Fibroblast of pulmonary artery (primary cell): ENCODE measurements at places on chromosomes 1 and 21.

DNA sequence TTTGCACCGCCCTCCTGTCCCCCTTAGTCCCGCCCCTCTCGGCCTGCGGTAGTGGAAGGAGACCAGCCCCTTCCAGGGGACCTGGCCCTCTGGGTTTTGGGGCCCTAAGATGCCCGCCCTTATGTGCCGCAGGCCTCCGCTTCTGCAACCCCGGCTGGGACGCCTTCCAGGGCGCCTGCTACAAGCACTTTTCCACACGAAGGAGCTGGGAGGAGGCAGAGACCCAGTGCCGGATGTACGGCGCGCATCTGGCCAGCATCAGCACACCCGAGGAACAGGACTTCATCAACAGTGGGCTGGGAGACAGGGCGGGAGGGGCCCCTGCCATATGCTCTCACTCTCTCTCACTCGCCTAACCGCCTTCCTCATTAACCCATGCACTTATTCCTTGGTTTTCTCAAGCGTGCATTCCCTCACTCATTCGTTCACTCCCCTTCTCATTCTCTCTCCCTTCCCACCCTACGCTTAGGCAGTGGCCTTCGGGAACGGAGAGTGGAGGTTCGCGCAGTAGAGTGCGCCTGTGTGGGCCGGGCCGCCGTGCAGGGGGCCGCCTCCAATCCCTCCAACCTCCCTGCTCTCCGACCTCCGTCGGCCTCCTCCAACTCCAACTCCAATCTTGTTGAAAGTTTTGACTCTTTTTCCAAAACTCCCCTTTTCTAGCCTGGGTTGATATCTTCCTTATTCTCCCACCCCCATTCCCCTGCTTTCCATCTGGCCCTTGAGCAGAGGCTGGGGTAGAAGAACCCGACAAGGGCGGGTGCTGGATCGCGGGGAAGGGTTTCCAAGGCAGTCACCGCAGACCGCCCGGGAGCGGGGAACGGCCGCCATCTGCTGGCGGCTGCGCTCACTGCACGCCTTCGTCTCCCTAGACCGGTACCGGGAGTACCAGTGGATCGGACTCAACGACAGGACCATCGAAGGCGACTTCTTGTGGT, 15.2 kb downstream of the BCAN start:
- DNase-seq = peak; percentile 62

- no peak for DNase-seq
These were observed 28.6 kb downstream of the COL6A1 start for GRCh38 chr21:46009951-46010705.

- DNase-seq = no peak
These were observed 321.8 kb downstream of the ZP4 start for GRCh38 chr1:237568955-237569354.

DNA sequence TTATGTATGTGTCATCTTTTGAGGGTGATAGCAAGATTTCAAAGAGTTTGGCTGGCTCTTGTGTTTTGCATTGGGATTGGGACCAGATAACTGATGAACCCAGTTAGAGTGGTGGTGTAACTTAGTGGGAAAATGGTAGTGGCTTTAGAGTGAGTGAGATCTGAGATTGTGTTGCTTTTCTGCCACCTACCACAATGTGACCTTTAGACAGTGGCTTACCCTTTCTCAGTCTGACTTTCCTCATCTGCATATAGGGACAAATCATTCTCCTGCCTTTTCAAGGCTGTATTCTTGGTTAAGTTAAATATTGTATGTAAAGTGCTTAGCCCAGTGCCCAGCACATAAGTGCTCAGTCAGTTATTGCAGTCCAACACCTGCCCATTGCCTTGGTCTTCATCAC, 31.3 kb downstream of the CENPF start:
- no peak for DNase-seq

- DNase-seq = peak; percentile 91
These were observed 29.1 kb downstream of the KNCN start for GRCh38 chr1:46522184-46522968.

GRCh38 chr21:42423685-42424084, 20.0 kb downstream of the UBASH3A start:
- DNase-seq = no peak

DNA sequence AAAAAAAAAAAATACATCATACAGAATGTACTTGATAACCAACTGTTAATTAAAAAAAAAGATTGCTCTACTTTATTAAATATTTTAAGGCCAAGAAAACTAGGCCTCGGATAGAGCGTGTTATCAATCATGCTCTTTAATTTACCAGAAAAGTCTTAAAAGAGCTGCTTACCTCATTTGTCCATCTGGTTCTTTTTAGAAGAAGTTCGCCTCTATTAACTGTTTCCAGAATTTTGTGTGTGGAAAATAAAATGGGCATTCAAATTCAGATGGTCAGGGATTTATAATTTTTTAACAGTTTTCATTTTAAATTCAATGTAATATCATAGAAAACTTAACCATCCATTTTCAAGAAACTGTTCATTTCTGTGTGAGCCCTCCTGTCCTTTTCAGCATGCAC, 53.8 kb downstream of the KCNK1 start:
- no peak for DNase-seq

DNA sequence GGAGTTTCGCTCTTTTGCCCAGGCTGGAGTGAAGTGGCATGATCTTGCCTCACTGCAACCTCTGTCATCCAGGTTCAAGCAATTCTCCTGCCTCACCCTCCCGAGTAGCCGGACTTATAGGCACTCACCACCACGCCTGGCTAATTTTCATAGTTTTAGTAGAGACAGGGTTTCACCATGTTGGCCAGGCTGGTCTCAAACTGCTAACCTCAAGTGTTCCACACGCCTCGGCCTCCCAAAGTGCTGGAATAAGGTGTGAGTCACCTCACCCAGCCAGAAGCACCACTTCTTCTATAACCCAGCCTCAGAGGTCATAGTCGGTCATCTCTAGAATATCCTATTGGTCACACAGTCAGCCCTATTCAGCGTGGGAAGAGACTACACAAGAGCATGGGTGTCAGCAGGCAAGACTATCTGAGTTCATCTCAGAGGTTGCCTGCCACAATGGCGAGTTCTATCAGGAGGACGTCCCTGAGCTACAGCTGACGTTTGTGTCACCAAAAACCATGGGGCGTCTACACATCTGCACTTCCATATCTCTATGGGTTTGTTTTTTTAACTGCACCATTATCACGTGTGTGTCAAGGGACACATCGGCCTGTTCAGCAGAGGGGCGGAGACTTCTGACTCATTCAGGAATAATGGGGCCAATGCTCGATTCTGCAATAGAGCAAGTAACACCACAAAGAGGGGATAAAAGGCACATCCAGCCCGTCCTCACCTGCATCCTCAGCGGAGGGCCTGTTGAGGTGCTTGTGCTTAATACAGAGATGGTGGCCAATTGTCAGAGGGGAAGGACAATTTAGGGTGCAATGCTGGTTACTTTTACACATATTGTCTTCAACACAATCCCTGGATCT, 256.3 kb upstream of the IRF2BP2 start:
- peak; percentile 88 for DNase-seq

- DNase-seq = no peak
These were observed 58.0 kb downstream of the ADSS2 start for GRCh38 chr1:244393604-244394176.

DNA sequence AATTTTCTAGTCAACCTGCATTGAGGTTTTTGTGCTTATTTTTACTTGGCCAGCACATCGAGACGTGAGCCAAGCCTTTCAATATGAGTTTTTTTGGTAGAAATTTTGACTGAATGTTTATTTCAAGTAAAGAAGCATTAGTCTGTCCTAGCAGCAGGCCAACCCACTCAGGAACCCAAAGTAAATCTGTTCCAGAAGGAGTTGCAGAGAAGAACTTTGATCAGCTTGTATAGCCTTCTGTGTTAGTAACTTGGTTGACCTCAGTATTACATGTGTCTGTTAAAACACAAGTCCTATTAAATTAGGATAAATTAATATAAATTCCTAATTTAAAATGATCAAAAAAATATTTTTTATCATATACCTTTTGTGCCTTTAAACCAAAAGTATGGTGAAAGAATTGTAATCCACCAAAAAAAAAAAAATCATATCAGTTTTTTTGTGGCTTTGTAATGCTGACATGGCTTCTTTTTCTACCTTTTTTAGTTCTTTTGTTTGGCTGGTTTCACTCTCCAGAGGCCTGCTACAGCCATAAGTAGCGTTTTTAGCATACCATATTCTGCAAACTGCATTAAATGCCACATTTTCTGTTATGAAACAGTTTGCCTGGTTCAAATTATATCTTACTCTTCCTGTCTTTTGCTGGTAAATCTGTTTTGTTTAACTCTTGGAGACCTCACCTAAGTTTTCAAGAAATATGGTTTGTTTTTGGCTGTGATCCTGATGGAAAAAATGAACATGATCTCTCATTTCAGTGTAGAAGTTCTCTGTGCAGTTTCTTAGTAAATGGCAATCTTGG, 39.5 kb downstream of the ATF6 start:
- no peak for DNase-seq

- DNase-seq = no peak
These were observed 29.4 kb downstream of the VAV3 start for GRCh38 chr1:107935396-107936064.

DNA sequence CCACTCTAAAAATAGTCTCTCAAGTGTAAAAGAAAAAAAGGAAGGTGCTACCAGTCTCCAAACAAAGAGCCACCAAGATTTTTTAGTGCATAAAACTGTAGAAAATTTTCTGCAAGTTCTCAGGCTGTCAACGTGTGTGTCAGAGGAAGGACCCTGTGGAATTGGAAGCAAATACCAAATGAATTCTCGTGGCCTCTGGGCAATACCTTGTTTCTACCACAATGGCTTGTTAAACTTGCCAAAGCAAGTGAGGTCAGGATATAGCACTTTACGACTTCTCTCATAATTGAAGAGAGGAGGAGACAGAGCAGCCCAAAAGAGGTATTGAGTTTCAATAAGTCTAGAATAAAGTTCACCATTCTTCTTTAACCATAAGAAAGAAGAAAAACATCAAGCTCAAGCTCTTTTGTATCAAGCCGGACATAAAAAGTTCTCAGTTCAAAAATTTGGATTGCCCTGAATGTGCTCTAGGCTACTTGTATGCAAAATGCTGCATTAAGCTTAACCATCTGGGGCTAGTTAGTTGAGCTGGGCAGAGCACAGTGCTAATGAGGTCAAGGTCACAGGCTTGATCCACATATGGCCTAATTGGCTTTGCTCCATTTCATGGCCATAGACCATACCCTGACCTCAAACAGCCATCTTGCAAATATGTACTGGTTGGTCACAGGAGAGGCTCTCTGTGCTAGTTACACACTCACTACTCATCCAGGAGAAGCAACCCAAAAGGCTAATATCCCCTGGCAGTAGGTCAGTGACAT, 60.5 kb downstream of the TBX15 start:
- no peak for DNase-seq

GRCh38 chr21:26710155-26710554, 135.1 kb downstream of the ADAMTS1 start:
- no peak for DNase-seq

- DNase-seq = no peak
These were observed 8.9 kb downstream of the MKNK1 start for GRCh38 chr1:46595127-46595526.

DNA sequence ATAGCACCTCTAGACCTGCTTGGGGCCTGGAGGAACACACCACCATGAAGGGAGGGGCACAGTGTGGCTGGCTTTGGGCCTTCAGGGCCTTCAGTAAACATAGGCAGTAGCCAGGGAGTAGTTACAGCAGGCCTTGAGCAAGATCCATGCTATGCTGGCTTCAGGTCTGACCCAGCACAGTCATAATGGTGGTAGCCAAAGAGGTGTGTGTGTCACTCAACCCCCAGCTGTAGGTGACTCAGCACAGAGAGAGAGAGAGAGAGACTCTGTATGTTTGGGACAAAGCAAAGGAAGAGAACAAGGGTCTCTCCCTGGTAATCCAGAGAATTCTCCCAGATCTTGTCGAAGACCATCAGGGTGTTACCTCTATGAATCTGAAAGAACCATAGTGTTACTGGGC, 250.5 kb upstream of the PKN2 start:
- no peak for DNase-seq

DNA sequence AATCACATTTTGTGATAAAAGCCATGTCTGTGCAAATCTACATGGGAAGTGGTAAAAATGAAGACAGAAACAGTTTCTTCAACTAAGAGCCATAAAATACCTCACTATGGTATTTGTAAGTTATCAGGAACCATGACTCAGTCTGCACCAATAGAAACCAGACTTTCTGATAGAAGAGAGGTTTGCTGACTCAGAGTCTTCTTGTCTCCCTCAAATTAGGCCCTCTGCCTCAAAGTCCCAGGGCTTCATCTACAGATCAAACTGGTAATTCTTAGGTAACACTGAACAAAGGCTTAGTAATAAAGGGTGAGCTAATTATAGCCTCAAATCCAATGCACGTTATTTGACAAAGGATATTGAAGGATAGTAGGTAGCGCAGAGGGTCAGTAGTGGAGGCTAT, 30.9 kb upstream of the SSX2IP start:
- peak; percentile 51 for DNase-seq

- no peak for DNase-seq
These were observed 70.9 kb downstream of the RRAGC start for GRCh38 chr1:38788341-38789336.

GRCh38 chr1:162200096-162200847, 130.8 kb downstream of the NOS1AP start:
- no peak for DNase-seq

DNA sequence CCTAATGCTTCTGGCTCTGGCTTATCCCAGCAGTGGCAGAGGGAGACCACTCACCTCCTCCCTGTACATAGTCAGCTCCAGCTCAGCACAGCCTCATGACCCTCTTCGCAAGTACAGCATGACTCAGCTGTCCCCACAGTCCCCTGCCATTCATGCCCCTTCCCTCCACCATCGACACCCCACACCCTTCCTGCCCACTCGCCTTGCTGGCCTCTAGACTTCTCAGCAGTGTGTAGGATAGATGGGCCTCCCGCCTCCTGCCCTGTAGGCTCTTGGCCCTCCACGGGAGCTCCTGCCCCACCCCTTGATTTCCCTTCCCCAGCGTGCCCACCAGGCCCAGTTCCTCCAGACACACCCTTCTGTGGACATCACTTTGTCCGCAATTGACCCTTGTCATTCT, 9.8 kb downstream of the NPR1 start:
- no peak for DNase-seq

DNA sequence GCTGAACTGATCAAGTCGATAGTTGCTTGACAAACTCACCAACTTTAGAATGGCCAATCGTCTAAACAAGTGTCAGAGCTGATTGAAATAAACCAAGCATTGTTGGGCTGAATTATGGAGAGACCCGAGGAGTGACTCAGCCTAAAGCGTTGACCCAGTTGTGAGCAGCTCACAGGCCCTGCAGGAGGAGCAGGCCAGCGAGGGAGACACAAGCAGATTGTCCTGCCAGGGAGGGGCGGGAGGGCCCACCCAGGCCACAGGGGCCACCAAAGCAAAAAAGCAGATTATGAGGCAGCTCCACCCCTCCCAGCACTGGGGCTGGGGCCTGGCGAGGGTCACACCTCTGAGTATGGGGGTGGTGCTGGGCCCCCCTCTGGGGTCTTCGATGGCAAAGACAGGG, 10.1 kb upstream of the MATN1 start:
- DNase-seq = no peak

- peak; percentile 78 for DNase-seq
These were observed 75.5 kb downstream of the ADAMTS1 start for GRCh38 chr21:26769613-26770188.
